T-cell (primary cell): ENCODE measurements at places on chromosomes 4 and X. TPM values are rescaled to one million over a fixed set of nuclear protein-coding genes. Genes with fewer than 3 reads are reported as not detected.

Gene HAUS3
- total RNA-seq = 31.2 TPM

Gene MAPK10
- total RNA-seq = not detected

Gene MAGEB1
- total RNA-seq = not detected

Gene VCX3A
- not detected for total RNA-seq

Gene CYBB
- total RNA-seq = 2.6 TPM

Gene MAGEE1
- total RNA-seq = 9.9 TPM

Gene IL9R
- 7.4 TPM for total RNA-seq

Gene NRK
- 0.13 TPM for total RNA-seq

Gene ABCB7
- 24.6 TPM for total RNA-seq

Gene F8
- 1.3 TPM for total RNA-seq

Gene P2RY4
- total RNA-seq = 0.46 TPM

Gene DCAF8L1
- total RNA-seq = not detected

Gene CLNK
- 0.32 TPM for total RNA-seq

GRCh38 chr4:159520074-159520473, 417.2 kb downstream of the RAPGEF2 start:
- H3K27ac ChIP-seq = no peak overlapping the region
- no peaks in the 10 kb centered on the region for H3K27me3 ChIP-seq

DNA sequence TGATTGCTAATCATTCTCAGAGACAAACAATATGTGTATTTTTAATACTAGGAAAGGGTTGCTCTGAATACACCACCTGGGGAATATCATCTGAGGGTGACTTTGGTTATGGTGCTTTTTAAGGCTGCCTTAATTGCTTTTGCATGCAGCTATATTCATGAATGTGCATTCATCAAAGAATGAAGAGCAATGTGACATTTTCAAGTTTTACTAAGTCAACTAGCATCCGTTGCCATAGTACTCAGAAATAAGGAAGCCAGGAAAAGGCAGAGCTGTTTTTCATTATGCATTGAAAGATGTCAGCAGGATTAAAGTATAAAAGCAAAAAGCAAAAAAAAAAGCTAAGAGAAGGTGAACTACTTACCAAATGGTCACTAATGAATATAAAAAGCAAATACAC, 67.4 kb upstream of the PCDH18 start:
- DNase-seq = no peak
- H3K4me3 ChIP-seq = no peak overlapping the region

GRCh38 chrX:43540318-43540717, 115.8 kb upstream of the MAOA start:
- H3K4me1 ChIP-seq = no peaks in the 10 kb centered on the region
- no peak for DNase-seq
- no peak overlapping the region for H3K27ac ChIP-seq

GRCh38 chr4:180310616-180311015, 1932.6 kb upstream of the TENM3 start:
- no peak overlapping the region for H3K4me3 ChIP-seq
- H3K27ac ChIP-seq = no peak overlapping the region
- no peaks in the 10 kb centered on the region for H3K36me3 ChIP-seq
- H3K27me3 ChIP-seq = no peaks in the 10 kb centered on the region

DNA sequence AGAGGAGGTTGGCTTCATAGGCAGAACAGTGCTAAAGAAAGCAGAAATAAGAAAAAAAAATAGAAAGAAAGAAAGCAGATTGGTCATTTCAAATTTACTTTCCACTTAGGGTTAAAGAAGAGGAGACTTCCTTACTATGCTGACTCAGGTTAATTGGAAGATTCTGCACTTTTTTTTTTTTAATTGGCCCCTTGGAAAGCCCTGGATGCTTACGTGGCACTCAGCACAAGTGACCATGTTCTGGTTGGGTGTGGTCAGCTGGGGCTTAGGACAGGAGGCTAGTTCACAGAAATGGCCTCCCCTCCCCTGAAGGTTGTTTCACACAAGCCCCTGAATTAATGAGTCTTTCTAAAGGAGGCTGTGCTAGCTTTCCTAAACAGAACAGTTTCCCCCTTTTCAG, 14.5 kb downstream of the MAGEA9B start:
- no peaks in the 10 kb centered on the region for H3K27me3 ChIP-seq
- no peaks in the 10 kb centered on the region for H3K36me3 ChIP-seq
- no peak overlapping the region for H3K4me3 ChIP-seq
- DNase-seq = no peak
- H3K4me1 ChIP-seq = no peaks in the 10 kb centered on the region

- H3K4me3 ChIP-seq = no peak overlapping the region
- H3K4me1 ChIP-seq = no peaks in the 10 kb centered on the region
- H3K27ac ChIP-seq = no peak overlapping the region
- no peaks in the 10 kb centered on the region for H3K36me3 ChIP-seq
- DNase-seq = no peak
Measured at GRCh38 chr4:98794565-98795205, 134.2 kb downstream of the EIF4E start.

DNA sequence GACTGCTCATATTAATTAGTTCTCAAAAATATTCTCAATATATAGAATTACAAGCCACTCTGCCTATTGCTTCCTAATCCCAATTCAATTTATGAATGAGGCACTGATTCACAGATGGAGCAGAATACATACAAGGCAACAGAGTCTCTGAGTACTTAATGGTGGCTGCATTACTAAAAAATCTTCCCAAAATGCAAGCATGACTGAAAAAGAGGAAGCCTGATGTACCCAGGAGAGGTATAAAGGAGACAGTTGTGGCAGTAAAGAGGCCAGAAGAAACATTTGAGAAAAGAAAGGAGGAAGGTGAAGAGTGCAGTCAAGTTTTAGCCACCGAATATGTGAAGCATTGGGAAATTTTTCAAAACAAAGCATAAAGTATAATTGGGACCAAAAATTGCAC, 163.2 kb upstream of the INTU start:
- no peaks in the 10 kb centered on the region for H3K36me3 ChIP-seq
- H3K27me3 ChIP-seq = peaks cover 3% of the 10 kb centered on the region
- H3K27ac ChIP-seq = no peak overlapping the region
- DNase-seq = no peak
- H3K4me1 ChIP-seq = no peaks in the 10 kb centered on the region

- H3K27ac ChIP-seq = no peak overlapping the region
- no peaks in the 10 kb centered on the region for H3K4me1 ChIP-seq
- H3K36me3 ChIP-seq = no peaks in the 10 kb centered on the region
- no peak overlapping the region for H3K4me3 ChIP-seq
- no peaks in the 10 kb centered on the region for H3K27me3 ChIP-seq
Measured at GRCh38 chr4:54852054-54852453, 194.3 kb downstream of the KIT start.

DNA sequence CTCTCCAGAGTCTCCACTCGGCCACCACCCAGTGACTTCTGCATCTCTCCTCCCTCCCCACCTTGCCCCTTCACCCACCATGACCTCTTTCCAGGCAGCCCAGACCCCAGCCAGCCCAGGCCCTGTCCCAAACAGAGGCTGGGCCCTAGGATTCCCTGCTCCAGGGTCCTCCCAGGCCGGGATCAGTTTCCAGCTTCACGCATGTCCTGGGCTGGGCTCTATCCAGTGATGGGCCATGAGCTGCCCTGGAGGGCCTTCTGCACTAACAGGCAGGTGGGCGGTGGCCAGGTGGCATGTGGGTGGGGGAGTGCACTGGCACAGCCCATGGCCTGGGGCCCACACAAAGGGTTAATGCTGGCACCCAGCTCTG, 20.4 kb upstream of the ADD1 start:
- DNase-seq = no peak
- no peak overlapping the region for H3K4me3 ChIP-seq
- no peaks in the 10 kb centered on the region for H3K27me3 ChIP-seq
- peaks cover 32% of the 10 kb centered on the region for H3K36me3 ChIP-seq
- H3K27ac ChIP-seq = no peak overlapping the region
- no peaks in the 10 kb centered on the region for H3K4me1 ChIP-seq

DNA sequence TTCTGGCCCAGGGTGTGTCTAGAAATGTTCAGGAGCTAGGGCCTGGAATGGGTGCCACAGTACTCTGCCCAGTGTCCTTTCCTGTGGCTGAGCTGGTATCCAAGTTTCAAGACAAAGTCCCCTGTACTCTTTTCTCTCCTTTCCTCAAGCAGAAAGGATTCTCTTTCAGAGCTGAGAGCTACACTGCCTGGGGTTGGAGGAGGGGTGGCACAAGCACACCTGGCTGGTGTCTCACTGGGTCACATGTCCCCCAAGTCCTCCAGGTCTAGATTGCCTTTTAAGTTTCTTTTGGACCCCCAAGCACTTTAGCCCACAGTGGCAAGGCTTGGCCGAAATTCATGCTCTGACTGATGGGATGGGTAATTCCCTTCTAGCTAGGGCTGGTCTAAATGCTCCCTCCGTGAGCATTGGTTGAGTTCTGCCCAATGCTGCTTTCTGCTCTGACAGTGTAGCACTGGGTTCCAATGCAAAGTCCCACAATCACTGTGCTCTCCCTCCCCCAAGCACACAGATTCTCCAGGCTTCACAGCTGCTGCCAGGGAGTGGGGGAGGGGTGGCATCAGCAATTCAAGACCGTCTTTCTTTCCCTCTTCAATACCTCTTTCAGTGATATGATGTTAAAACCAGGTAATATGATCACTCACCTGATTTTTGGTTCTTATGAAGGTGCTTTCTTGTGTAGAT, 47.8 kb downstream of the BEX3 start:
- DNase-seq = no peak
- no peaks in the 10 kb centered on the region for H3K36me3 ChIP-seq
- no peak overlapping the region for H3K4me3 ChIP-seq
- H3K27ac ChIP-seq = no peak overlapping the region

GRCh38 chr4:157984285-157984911, 188.4 kb downstream of the GASK1B start:
- no peaks in the 10 kb centered on the region for H3K27me3 ChIP-seq
- H3K4me1 ChIP-seq = no peaks in the 10 kb centered on the region
- no peak overlapping the region for H3K27ac ChIP-seq

DNA sequence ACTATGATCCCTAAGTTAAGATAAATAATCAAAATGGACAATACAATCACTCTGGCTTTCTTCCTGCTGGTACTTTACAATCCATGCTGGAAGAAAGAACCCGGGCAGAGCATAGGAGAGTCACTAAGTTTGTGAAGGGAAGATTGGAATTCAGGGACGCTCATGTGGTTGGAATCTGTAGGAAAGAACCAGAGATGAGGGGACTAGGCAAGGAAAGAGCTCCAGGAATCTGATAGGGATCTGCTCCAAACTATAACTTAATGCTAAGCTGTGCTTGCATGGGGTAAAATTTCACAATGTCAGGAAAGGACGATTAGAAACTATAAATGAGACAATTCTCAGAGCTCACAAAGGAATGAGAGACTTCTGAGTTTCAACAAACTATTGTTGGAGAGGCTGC, 167.5 kb downstream of the ADGRA3 start:
- H3K4me3 ChIP-seq = no peak overlapping the region
- H3K36me3 ChIP-seq = no peaks in the 10 kb centered on the region
- H3K27ac ChIP-seq = no peak overlapping the region
- DNase-seq = no peak
- no peaks in the 10 kb centered on the region for H3K27me3 ChIP-seq
- H3K4me1 ChIP-seq = no peaks in the 10 kb centered on the region

DNA sequence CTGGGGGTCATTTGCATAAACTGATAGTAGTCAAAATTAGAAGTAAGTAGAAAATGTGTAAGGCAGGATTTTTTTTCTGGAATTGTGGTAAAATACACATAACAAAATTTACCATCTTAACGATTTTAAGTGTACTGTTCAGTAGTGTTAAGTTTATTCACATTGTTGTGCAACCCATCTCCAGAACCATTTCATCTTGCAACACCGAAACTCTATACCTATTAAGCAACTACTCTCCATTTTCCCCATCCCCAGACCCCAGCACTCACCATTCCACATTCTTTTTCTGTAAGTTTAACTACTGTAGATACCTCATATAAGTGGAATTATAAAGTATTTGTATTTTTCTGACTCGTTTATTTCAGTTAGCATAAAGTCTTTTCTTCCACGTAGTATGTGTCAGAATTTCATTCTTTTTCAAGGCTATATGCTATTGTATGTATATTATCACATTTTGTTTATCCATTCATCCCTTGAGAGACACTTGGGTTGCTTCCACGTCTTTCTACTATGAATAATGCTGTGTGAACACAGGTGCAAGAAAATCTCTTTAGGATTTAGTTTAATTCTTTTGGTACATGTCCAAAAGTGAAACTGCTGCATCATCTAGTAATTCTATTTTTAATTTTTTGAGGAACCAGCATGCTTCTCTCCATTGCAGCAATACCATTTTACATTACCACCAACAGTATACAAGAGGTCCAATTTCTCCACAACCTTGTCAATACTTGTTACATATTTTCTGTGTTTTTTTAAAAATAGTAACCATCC, 39.1 kb upstream of the NSUN7 start:
- H3K4me3 ChIP-seq = no peak overlapping the region
- H3K27ac ChIP-seq = no peak overlapping the region
- DNase-seq = no peak

DNA sequence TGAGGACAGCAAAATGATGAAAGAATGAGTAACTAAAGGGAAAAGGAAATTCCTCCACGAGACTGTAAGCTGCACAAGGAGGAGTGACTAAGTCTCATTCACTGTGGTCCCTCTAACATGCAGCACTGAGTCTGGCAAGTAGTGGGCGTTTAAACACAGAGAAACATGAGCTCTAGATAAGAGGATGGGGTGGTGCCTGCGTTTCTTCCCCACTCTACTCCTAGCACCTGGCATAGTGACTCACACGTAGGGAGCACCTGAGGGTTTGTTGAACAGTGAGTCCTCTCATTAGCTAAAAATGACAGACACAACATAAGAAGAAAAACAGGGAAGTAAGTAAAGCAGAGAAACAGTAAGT, 105.8 kb upstream of the CBR4 start:
- no peaks in the 10 kb centered on the region for H3K4me1 ChIP-seq
- H3K27ac ChIP-seq = no peak overlapping the region
- no peaks in the 10 kb centered on the region for H3K36me3 ChIP-seq
- no peaks in the 10 kb centered on the region for H3K27me3 ChIP-seq
- DNase-seq = no peak

GRCh38 chr4:146640465-146641061, 1.9 kb downstream of the POU4F2 start:
- no peak overlapping the region for H3K4me3 ChIP-seq
- peaks cover 25% of the 10 kb centered on the region for H3K4me1 ChIP-seq
- peaks cover 19% of the 10 kb centered on the region for H3K27me3 ChIP-seq

DNA sequence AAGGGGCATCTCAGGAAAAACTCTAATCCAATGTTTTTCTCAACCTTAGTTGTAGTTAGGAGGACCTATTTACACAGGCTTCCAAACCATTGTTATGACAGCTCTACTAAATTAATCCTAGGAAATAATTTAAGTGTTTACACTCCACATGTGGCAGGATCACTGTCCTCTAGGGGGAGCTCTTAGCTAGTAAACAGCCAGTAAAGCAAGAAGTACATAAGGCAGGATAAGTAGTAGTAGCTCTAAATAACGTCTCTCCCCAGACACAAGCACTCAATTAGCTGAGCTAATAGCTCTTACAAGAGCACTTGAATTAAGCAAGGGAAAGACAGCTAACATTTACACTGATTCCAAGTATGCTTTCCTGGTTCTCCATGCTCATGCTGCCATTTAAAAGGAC, 37.3 kb downstream of the NUDT11 start:
- H3K4me1 ChIP-seq = no peaks in the 10 kb centered on the region
- no peak overlapping the region for H3K4me3 ChIP-seq
- no peaks in the 10 kb centered on the region for H3K36me3 ChIP-seq
- DNase-seq = no peak

- H3K27me3 ChIP-seq = no peaks in the 10 kb centered on the region
- H3K36me3 ChIP-seq = no peaks in the 10 kb centered on the region
- no peaks in the 10 kb centered on the region for H3K4me1 ChIP-seq
- no peak for DNase-seq
- H3K4me3 ChIP-seq = no peak overlapping the region
Measured at GRCh38 chr4:114783215-114783595, 184.6 kb downstream of the UGT8 start.
